ENCODE measurements at places on chromosomes 3 and 15. TPM values are rescaled to one million over a fixed set of nuclear protein-coding genes. Genes with fewer than 3 reads are reported as not detected.
A peak's percentile ranks its signal among the peaks of the same experiment; 100 is the strongest.

GRCh38 chr15:88982304-88982945 lies 69.2 kb upstream of the MFGE8 start:
- H3K4me3 ChIP-seq = no peak overlapping the region
- no peak overlapping the region for H3K27ac ChIP-seq
- peaks cover 60% of the 10 kb centered on the region for H3K4me1 ChIP-seq
- no peak for DNase-seq

Gene SCN11A
- 0.27 TPM for total RNA-seq

- no peaks in the 10 kb centered on the region for H3K36me3 ChIP-seq
- no peak overlapping the region for H3K4me3 ChIP-seq
Measured at GRCh38 chr3:94082391-94082937, 19.6 kb downstream of the NSUN3 start.

- H3K36me3 ChIP-seq = no peaks in the 10 kb centered on the region
- DNase-seq = peak; percentile 54
- no peak overlapping the region for H3K4me3 ChIP-seq
- peaks cover 4% of the 10 kb centered on the region for H3K4me1 ChIP-seq
- no peaks in the 10 kb centered on the region for H3K27me3 ChIP-seq
- no peak overlapping the region for H3K27ac ChIP-seq
Measured at GRCh38 chr15:50148362-50148963, 29.4 kb upstream of the ATP8B4 start.

- no peak overlapping the region for H3K4me3 ChIP-seq
- H3K4me1 ChIP-seq = peaks cover 6% of the 10 kb centered on the region
- peaks cover 4% of the 10 kb centered on the region for H3K27me3 ChIP-seq
- H3K27ac ChIP-seq = no peak overlapping the region
- H3K36me3 ChIP-seq = no peaks in the 10 kb centered on the region
Measured at GRCh38 chr15:44788748-44789147, 52.4 kb downstream of the TRIM69 start.

- no peak overlapping the region for H3K27ac ChIP-seq
- no peak overlapping the region for H3K4me3 ChIP-seq
- H3K4me1 ChIP-seq = peaks cover 14% of the 10 kb centered on the region
Measured at GRCh38 chr3:126119976-126120375, 36.1 kb upstream of the SLC41A3 start.

- no peaks in the 10 kb centered on the region for H3K4me1 ChIP-seq
- no peak overlapping the region for H3K27ac ChIP-seq
- H3K27me3 ChIP-seq = peaks cover 2% of the 10 kb centered on the region
- H3K36me3 ChIP-seq = no peaks in the 10 kb centered on the region
- DNase-seq = peak; percentile 59
Measured at GRCh38 chr3:46368569-46368968, 2.2 kb upstream of the CCR5 start.

Gene SMC4
- total RNA-seq = 115 TPM

- H3K27me3 ChIP-seq = peaks cover 2% of the 10 kb centered on the region
- no peak overlapping the region for H3K27ac ChIP-seq
- peaks cover 9% of the 10 kb centered on the region for H3K4me1 ChIP-seq
- H3K4me3 ChIP-seq = no peak overlapping the region
Measured at GRCh38 chr3:140370686-140371085, 307.2 kb upstream of the TRIM42 start.

All from WTC11 (cell line).